ENCODE measurements at places on chromosomes 2 and 18. TPM values are rescaled to one million over a fixed set of nuclear protein-coding genes. Genes with fewer than 3 reads are reported as not detected.

Gene DYNAP
- not detected for total RNA-seq

DNA sequence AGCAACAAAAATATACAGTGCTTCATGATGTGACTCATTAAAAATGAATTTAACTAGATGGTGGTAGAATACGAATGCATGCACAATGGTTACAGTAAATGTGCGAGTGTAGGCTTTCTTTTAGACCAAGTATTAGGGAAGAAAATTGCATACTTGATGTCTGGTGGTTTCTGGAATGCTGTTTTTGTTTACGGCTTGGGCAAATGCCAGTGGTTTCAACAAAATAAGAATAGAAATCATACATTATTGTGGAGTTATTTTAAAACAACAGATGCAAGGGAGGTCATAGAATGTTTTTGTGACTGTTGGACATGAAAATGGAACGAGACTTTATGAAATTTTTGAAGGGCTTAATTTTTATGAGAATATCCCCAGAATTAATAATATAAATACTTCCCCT, 580.9 kb downstream of the PLCL1 start:
- no peak for DNase-seq

DNA sequence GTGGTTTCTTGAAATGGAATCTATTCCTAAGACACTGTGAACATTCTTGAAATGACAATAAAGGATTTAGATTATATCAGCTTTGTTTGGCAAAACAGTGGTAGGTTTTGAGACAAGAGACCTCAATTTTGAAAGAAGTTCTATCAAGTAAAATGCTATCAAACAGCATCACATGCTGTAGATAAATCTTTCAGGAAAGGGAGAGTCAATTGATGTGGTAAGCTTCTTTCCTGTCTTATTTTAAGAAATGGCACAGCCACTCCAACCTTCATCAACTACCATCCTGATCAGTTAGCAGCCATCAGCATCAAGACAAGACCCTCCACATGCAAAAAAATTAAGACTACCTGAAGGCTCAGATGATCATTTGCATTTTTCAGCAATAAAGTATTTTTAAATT, 495.4 kb downstream of the TRIB2 start:
- no peak for DNase-seq

- DNase-seq, result no peak
These were observed 440.4 kb downstream of the CCDC85A start for GRCh38 chr2:56624181-56624580.

DNA sequence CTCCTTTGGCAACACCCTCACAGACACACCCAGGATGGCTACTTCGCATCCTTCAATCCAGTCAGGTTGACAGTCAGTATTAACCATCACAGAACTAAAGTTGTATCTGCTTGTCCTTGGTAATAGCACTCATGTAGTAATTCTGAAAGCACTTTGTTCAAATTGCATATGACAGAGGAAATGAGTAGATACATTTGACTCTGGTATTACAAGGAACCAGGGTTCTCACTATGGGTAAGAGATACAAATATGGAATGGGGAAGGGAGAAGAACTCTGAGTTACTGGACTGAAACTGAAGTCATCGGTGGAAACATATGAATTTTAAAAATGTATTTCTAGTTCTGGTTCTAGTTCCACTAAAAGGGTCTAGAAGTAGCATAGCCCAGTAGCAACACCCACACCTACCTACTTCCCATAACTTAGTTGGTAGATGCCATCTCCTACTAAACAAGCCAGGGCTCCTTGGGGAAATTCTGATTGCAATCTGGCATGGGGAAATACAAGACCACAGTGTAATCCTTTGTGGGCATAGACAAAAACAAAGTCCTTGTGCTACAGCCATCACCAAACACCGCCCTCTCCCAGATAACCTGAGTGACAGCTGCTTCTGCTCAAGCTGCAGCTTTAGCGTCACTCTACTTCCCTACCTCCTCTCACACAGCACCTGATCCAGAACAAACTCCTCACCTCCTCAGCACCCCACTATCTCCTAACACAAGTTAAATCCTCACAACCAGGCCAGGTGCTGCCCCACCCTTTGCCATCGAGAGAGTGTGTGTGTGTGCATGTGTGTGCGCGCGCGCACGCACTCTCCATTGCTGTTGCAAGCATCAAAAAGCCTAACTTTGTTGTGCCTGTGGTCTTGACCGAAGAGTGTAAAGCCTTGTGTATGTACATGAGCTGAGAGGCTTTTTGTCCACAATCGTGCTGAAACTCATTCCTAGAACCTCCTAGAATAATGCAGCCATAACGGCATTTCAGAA, 31.4 kb upstream of the CD226 start:
- no peak for DNase-seq

DNA sequence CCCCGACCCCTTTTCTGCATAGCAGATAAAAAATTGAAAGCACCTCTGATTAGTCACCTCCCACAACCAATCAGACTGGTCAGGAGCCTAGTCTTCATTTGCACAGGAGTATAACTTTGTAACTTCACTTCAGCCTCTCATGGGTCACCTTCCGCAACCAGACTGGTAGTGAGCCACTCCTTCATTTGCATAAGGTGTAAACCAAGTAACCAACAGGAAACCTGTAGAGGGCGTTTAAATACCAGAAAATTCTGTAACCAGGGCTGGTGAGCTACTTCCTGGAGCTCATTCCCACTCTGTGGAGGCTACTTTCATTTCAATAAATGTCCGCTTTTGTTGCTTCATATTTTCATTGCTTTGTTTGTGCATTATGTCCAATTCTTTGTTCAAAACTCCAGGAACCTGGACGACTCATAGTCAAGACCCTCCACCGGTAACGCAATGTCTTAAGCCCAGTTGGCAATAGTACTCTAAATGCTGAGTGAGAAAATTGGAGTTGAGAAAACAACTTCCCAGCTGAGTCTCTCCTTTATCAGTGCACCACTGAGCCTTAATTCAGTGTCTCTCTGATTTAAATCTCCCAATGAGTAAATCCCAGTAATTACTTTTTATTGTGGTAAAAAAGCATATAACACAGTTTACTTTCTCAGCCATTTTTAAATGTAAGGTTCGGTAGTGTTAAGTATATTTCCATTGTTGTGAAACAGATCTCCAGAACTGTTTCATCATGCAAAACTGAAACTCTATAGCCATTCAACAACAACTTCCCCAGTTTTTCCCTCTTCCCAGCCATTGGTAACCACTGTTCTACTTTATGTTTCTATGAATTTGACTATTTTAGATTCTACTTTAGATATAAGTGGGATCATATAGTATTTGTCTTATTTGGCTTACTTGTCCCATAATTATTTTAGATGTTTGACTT, 392.7 kb upstream of the SLC8A1 start:
- DNase-seq, result no peak
